Neural progenitor cell (in vitro differentiated cells): ENCODE measurements at places on chromosomes 1 and 21.

- DNase-seq: no peak
These were observed 68.2 kb upstream of the DSCAM start for GRCh38 chr21:40915114-40915513.

- DNase-seq: peak; percentile 21
These were observed 75.3 kb downstream of the ZNF648 start for GRCh38 chr1:181985936-181986906.

DNA sequence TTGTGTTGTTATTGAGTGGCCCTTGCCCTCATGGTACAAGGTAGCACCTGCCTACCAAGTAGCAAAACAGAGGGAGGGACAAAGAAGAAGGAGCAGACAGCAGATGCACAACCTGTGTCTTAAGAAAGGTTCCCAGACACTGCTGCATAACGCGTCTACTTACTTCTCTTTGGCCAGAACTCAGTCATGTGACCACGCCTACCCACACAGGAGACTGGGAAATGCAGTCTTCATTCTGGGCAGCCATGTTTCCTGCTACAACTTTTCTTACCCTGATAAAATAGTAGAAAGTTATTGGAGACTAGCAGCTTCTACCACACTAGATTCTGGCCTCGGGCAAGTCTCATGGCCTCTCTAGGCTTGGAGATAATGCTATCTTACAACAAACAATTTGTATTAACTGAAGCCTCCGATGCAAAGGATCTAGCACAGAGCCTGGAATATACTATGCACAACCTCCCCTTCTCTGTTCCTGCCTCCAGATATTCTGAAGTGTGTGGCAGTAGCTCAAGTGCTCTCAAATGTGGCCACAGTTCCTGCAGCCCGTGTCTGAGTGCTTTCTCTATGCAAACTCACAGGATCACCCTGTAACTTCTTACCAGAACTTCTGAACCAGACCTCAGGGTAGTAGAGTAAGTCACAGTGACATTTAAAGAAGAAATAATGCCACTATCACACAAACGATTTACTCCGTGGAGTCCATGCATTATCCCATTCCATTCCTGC, 34.1 kb upstream of the BTG2 start:
- DNase-seq: peak; percentile 69

DNA sequence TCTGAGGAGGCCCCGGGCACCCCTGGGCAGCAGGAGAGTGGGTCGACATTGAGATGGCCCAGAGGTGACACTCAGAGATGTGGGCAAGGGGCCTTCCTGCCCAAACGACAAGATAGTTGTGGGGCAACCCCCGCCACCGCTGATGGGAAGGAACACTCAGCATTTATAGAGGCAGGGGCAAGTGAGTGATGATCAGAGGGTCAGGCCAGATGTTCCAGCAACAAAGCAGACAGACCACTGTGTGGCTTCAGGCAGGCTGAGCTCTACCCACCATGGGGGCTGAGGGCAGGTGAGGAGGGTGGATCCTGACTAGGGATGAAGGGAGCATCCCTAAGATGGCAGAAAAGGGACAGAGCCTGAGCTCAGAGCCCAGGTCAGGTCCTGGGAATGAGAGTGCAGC, 362.7 kb downstream of the PTPRU start:
- no peak for DNase-seq

- no peak for DNase-seq
These were observed 40.8 kb upstream of the TP53BP2 start for GRCh38 chr1:223886516-223886921.

- DNase-seq: no peak
These were observed 73.5 kb downstream of the RPS6KC1 start for GRCh38 chr1:213124590-213124989.

DNA sequence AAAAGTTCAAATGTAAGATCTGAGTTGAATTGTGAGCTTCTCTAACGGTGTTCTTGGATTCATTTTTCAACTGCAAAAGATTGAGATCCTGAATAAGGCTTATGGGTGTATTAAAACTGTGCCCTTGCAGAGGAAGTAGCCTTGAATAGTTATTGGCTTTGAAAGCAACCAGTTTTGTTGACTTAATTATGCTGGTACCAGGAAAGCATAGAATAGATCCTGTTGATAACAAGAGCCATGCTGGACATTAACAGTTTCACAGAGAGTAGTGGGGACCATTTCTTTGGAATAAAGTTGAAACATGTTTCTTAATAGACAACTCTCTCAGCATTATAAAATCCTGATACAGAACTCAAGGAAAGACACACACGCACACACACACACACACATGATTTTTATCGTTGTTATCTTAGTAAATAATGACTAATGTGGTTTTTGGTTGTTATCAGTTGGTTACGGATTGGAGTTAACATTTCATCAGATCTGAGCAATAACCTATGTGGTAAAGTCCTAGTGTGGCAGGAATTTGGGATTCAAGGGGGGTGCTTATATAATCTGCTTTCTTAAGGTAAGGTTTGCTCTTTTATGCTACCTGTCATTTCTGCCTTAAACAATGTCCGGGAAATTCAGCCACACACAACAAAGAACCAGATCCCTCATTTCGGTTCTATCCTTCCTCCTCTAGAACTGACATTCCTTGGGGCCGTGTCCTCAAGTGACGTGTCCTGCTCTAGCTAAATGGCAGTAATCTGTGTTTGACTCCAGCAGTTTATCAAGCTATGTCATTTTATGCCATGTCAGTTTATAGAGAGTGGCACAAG, 330.9 kb downstream of the CHRM3 start:
- no peak for DNase-seq

GRCh38 chr1:221691261-221691660, 50.6 kb downstream of the DUSP10 start:
- no peak for DNase-seq

GRCh38 chr21:25964015-25964414, 206.6 kb downstream of the APP start:
- no peak for DNase-seq

GRCh38 chr1:237736372-237737029, 154.2 kb downstream of the ZP4 start:
- peak; percentile 42 for DNase-seq

GRCh38 chr1:34406377-34406776, 229.7 kb downstream of the C1orf94 start:
- DNase-seq: no peak

GRCh38 chr1:205915354-205915990, 27.8 kb downstream of the SLC26A9 start:
- no peak for DNase-seq

- no peak for DNase-seq
These were observed 311.5 kb downstream of the SETD4 start for GRCh38 chr21:35748678-35749314.

- peak; percentile 61 for DNase-seq
These were observed 20.8 kb upstream of the EPB41 start for GRCh38 chr1:28893403-28894102.

DNA sequence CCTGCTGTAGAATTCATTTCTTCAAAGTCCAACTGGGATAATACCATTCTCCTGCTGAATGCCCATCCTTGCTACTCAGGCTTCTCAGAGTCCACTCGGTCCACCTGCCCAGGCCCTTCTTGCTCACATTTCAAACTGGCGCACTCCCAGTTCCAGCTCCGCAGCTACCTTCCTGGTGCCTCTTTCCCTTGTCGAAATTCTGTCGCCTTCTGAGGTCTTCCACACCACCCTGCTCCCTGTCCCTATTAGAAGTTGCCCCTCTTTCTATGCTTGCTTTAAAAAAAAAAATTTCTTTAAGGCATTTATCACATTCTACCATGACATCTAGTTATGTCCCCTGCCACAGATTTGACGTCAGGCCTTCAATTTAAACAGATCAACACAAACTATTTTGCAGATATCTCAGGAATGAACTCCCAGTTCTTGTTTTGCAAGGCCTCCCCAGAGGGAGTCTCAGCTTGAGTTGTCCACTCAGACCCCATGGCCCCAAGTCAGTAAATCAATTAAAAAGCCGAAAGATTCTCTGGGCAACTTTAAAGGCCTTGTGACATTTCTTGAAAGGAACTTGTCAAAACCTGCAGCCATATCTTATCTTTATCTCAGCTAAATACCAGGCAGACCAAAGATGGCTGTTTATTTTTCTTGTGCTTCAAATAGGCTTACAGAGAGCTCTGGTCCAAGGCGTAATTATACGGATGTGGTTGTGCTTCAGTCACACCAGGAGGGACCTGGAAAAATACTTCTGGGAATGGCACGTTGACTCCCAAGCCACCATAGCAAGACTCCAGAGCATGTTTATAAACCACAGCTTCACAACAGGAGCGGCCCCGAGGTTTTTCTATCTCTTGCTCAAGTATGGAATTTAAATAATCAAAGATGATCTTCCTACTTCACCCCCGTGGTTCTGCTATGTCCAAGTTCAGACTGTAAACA, 2.2 kb downstream of the FAM89A start:
- DNase-seq: no peak

DNA sequence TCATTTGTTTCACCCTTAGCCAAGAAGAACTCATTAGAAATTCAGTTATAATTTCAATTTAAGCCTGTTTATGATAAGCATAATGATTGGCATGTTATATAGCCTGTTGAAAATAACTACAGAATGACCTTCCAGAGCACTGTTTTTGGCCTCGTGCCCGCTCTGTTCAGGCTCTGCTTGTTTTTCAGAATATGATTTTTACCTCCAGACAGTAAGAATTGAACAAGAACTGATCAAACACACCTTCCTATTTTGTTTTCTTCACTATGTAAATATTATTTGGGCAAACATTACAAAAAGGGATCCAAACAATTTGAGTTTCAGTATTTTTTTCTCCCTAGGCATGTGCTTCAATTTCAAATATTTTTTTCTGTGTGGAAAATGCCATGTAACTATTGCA, 48.1 kb upstream of the ANGPTL1 start:
- DNase-seq: no peak

DNA sequence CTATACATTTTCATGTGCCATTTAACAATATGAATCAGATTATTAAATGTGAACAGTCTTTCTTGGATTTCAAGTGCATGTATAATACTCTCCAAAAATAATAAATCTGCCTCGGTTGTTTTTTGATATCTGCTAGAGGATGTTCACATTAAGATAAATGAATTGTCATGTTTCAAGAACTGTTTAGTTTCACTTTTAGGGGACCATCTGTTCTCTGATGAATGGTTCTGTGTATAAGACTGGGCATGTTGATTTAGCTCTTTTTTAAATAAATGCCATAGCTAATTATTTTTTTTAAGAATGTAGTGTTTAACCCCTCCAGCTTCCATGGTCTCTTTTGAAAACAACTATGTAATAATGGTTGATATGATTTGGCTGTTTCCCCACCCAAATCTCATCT, 1245.1 kb upstream of the ADGRL4 start:
- no peak for DNase-seq

DNA sequence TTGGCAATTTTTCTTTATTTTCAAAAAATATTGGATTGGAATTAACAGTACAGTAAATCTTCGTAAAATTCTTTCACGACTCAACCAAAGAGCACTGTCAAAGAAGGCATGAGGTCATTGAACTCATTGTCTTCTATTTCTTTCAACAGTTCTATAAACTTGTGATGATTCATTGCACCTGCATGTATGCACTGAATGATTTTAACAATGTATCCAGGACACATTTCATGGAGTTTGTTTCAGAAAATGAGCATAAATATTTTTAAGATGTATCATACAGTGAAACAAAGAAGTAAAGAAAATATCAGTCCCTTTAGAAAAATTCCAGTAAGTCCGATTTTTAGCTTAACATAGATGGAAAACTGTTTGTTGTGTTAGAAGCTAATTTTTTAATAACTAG, 33.6 kb upstream of the CD34 start:
- no peak for DNase-seq

- DNase-seq: no peak
These were observed 226.4 kb downstream of the DSCAM start for GRCh38 chr21:40620386-40621145.

GRCh38 chr1:179082333-179082998, 596 bp downstream of the TOR3A start:
- DNase-seq: peak; percentile 62

- DNase-seq: peak; percentile 65
These were observed 796 bp upstream of the TDRKH start for GRCh38 chr1:151790940-151791651.
